ENCODE measurements at places on chromosomes 11 and 22.

- DNase-seq, result no peak
Observed at GRCh38 chr22:48734359-48734758, 1093.3 kb downstream of the BRD1 start.

DNA sequence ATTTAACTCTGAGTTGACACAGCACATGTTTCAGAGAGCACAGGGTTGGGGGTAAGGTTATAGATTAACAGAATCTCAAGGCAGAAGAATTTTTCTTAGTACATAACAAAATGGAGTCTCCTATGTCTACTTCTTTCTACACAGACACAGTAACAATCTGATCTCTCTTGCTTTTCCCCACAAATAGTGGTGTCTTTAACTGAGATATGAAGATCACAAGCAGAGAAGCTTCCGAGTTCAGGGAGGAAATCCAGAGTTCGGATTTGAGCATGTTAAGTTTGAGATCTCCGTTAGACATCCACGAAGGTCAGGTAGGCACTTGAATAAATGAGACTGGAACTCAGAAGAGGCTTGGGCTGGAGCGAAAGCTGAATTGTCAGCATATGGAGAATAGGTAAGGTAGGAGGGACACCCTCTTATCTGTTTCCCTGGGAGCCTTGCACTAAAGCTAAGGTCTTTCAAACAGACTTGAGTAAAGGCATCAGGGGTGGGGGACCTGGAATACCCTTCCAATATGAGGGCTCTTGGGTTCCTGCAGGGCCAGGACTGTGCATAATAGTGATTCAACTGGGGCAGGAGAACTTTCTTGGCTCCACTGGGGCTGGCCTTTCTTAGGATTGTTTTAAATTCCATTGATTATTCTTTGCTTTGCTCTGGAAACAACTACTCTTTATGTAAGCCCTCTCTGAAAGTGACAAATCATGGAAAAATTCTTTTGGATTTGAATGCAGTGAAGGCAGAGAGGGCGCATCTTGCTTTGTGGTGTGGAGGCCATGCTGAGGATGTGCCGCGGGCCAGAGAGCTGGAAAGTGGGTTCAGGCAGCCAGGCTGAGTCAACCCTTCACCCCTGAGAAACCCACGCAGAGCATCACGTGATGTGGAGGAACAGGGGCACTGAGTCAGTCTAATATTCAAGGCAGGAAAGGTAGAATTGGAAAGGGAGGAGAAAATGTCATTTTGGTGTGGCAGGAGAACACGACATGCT is 62.7 kb upstream of the AMPD3 start:
- DNase-seq, result no peak

GRCh38 chr22:46100401-46101105 is 49.8 kb upstream of the PPARA start:
- no peak for DNase-seq

DNA sequence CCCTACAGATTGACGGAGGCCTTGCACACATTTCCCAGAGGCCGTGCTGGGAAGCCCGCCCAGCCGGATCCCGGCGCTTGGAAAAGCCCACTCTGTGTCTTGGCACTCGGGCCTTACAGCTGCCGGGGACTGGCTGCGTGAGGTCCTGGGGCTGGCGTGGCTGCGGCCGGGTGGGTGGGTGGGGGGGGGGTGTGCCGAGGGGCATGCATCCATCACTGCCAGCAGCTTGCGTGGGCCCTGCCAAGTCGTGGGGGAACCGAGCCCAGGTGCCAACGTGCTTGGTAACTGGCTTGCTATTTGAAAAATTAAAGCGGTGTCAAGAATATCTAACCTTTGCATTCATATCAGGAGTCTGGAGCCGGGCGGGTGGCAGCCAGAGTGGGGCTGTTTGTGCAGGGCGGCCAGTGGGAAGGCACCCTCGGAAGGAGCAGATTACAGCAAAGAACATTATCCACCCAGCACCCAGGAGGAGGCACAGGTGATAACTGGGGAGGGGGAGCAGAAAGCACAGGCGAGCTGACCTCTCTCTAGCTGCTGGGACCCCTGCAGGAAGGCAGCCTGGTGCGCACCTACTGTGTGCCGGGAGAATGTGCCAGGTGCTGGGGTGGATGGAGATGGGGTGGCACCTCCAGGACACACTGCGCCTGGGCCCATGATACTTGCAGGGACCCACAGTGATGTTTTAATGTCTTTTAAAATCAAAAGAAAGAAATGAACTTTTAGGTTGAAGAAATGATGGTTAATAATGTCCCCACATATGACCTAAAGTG is 28.5 kb upstream of the SMIM38 start:
- no peak for DNase-seq

DNA sequence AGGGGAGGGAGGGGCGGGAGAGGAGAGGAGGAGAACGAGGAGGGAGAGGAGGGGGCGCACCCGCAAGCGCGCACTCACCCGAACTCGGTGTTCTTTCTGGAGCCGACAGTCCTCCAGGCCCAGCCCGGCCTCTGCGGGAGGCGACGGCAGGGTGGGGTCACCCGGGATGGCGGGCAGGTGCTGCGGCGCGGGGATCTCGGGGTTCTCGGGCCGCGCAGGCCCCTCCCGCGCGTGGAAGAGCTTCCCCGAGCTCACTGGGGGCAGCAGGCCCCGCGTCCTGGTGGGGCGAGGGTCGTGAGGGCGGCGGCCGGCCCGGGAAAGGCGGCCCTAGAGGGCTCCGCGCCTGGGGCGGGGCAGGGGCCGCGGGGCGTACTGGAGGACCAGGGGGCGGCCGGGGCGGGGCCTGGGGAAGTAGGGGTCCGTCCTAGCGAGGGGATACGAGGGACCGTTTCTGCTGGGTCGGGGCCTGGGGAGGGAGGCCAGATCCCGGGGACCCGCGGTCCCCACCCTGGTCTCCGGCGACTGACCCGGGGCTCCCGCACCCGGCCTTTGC is 5.2 kb downstream of the LMNTD2 start:
- no peak for DNase-seq

- no peak for DNase-seq
Observed at GRCh38 chr22:38177926-38178604, 3.6 kb downstream of the PLA2G6 start.

GRCh38 chr11:10920205-10920604 is 62.4 kb upstream of the ZBED5 start:
- no peak for DNase-seq

DNA sequence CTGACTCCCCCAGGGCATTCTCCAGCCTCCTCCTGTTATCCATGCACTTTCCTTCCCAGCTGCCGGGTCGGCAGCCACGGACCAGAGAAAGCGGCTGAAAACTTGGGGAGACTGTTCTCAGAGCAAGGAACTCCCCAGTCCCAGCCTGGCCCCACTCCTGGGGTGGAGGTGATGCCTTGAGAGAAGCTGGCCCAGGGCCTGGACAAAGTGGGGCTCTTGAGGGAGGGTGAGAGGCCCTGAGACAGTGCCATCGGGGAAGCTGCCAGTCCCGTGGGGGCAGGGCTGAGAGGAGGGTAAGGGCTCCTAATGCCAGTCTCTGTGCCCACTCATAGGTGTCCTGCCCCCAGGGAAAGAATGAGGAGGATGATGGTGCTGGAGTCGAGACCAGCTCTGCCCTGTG is 53.8 kb downstream of the FLRT1 start:
- no peak for DNase-seq

- no peak for DNase-seq
Observed at GRCh38 chr11:130825561-130825960, 90.7 kb downstream of the SNX19 start.

DNA sequence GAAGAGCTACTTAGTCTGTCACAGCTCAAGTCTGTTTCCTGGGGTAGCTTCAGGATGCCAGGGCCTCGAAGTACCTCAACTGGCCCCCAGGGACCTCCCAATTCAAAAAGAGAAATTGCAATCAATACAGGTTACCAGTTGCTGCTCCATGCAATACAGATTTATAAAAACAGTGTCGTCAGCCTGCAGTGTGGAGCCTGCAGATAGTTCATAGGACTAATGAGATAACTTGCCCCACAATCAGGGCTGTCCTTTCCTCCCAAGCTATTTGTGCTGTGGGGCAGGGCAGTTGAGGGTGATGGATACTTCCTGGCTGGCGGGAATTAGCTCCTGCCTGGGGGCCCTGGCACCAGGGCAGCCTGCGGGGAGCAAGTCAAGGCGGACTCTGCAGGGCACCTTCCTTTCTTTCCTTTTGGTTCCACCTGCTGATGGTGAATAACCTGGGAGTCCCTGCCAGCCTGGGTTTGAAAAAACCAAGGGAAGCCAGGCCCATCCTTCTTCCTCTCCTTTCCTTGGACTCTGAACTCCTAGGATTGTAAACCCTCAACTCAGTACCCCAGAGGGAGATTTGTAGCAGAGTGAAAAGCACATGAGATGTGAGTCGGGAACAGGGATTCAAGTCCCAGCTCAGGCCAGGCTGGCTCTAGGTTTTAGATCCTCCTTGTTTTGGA is 216.6 kb downstream of the CEP164 start:
- DNase-seq, result no peak

DNA sequence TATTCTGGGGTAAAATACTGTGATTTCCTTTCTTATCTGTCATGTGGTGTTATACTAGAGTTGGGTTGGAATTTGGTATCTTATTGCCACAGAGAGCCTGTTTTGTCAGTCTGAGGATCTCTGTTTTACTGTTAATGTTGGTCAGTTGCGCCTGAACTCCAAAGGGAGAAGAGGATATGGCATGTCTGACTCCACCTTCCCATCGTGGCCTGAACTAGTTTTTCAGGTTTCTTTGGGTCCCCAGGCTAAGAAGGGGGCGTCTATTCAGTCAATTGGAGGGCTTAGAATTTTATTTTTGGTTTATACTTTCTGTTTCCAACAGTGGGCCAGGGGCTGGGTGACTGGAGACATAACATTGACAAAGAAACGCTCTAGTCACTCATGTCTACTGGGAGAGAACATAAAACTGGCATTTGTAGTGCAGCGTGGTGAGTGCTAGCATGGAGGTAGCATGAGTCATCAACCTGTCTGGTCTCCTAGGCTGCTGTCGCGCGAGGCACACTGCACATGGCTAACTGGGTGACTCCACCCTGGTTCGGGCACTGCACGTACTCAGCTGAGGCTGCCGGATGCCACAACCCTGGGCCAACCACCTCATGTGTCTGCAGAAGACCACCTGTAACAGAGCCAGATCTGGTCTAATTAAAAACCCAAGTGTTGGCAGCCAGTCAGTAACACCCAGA is 120.1 kb upstream of the OR9Q1 start:
- DNase-seq, result peak; percentile 42

DNA sequence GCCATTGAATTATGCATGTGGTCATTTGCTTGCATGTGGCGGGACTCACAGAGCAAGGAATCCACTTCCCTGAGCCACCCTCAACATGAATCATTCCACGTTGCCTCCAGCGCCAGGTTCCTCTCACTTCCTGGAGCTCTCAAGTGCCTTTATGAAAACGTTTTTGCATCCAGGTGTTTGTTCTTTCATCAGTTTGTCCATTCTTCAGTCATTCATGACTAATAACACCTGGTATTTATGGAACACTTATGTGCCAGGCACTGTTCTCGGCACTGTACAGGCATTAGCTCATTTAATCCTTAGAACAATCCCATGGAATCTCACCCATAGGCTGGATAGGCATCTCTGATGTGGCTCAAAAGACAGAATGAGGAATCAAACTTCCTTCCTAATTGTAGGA is 256.1 kb upstream of the SYN3 start:
- DNase-seq, result no peak

DNA sequence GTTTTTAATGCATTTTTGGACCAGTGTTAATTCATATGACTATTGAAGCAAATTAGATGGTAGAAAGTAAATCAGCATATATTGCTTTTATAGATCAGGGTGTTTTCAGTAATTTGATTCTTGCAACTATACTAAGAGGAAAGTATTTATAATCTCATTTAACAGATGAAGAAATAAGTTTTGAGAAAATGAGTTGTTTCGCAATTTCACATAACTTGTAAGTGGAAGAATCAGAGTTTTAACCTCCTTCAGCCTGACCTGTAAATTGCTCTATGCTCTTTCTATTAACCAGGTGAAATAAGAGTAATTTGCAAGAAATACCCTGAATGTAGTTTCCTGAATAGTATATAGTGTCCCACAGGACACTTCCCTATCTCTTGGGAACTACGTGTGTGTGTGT is 1106.8 kb upstream of the RAG2 start:
- no peak for DNase-seq

DNA sequence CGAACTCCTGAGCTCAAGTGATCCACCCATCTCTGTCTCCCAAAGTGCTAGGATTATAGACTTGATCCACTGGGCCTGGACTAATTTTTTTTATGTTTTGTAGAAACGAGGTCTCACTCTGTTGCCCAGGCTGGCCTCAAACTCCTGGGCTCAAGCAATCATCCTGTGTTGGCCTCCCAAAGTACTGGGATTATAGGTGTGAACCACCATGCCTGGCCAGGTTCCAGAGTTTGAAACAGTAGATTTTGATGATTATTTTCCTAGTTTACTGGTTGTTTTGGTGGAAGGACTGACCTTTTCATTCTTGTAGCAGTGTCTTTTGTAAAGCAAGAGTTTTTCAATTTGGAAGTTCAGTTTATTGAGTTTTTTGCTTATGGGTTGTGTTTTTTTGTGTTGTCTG is 15.0 kb downstream of the CABIN1 start:
- DNase-seq, result no peak

DNA sequence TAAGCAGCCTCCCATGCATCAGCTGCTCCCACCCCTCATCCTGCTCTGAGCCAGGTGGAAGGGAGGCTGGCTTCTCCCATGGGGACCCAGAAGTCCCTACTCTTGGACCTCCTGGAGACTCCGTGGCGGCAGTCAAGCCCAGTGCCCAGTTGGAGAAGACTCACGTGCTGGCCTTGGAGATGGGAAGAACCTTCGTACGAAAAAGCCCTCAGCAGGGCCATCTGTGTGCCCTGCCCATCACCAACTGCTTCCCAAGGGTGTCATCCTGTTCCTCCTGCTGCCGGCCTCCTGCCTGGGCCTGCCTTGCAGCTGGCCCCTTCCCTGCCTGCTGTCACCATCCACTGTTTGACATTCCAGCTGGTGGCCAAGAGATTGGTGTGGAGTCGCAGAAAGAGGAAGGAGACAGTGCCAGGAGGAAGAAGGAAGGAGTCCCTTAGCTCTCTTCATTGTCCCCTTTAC is 28.0 kb downstream of the ARHGAP1 start:
- DNase-seq, result no peak

- DNase-seq, result no peak
Observed at GRCh38 chr11:105918039-105918438, 104.0 kb downstream of the MSANTD4 start.

- no peak for DNase-seq
Observed at GRCh38 chr11:32256466-32256865, 165.6 kb downstream of the RCN1 start.

GRCh38 chr11:103055221-103055890 is 36.6 kb downstream of the DCUN1D5 start:
- DNase-seq, result no peak

All from activated T-cell treated with anti-CD3 and anti-CD28 coated beads, Interleukin-2, amount 50 U/mL, for 48 hours (primary cell).